GM13977 (cell line): ENCODE measurements at places on chromosomes 6 and 20.
A peak's percentile ranks its signal among the peaks of the same experiment; 100 is the strongest.

DNA sequence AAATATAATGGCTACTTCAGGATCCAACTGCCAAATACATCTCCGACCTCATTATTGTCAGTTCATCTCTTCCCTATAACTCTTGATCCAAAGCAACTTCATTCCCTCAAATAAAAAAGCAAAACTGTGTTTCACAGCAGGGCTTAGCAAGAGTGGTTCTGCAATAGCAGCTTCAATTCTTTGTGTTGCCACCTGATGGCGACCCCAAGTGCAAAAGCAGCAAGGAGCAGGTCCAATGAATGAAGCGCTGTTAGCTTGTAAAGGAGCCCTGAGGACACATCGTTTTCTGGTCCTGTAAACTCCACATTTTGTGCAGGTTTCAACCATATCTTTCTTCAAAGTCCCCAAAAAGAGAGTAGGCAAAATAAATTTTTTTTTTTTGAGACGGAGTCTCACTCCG is 19.6 kb downstream of the RTN4IP1 start:
- DNase-seq: no peak

- no peak for DNase-seq
Measured at GRCh38 chr6:117512987-117513573, 30.6 kb downstream of the DCBLD1 start.

GRCh38 chr20:5070570-5070969 is 49.2 kb downstream of the PCNA start:
- DNase-seq: no peak

- no peak for DNase-seq
Measured at GRCh38 chr6:37047346-37047688, 41.9 kb downstream of the FGD2 start.

DNA sequence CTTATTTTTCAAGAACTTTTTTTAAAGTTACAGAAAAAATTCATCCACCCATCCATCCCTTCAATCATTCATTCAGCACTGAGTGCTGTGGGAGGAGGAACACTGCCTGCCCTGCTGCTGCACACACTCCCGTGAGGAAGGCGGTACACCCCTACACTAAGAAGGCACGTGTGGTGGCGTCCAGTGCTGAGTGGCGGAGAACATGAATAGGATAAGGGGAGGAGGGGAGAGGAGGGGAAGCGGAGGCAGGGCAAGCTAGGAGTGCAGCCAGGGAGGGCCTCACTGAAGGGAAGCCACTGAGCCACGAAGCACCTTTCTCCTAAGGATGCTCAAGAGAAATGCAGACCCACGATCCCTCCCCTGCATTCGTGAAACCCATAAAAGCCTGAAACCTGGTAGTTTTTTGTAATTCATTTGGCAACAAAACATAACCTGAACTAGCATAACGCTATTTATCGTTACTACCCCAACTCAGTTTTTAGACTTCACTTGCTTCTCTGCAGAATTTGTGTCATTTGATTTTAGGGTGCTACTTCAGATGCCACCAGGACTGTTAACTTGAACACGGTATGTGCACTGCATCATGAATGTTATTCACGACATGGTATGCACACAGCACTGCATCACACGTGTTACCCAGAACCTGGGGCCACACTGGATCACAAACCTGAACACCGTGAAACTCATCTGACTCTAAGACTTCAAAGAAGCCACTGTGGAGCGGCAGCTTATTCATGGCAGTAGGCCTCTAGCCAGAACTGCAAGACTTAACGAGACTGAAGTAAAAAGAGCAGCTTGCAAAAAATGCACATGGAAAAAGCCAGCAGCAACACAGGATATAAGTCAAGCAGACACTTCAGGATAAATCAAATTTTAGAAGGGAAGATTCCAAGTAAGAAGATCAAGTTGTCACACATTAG is 3.5 kb downstream of the RNASET2 start:
- no peak for DNase-seq

GRCh38 chr6:113968472-113968871 is 2.5 kb downstream of the HDAC2 start:
- no peak for DNase-seq

DNA sequence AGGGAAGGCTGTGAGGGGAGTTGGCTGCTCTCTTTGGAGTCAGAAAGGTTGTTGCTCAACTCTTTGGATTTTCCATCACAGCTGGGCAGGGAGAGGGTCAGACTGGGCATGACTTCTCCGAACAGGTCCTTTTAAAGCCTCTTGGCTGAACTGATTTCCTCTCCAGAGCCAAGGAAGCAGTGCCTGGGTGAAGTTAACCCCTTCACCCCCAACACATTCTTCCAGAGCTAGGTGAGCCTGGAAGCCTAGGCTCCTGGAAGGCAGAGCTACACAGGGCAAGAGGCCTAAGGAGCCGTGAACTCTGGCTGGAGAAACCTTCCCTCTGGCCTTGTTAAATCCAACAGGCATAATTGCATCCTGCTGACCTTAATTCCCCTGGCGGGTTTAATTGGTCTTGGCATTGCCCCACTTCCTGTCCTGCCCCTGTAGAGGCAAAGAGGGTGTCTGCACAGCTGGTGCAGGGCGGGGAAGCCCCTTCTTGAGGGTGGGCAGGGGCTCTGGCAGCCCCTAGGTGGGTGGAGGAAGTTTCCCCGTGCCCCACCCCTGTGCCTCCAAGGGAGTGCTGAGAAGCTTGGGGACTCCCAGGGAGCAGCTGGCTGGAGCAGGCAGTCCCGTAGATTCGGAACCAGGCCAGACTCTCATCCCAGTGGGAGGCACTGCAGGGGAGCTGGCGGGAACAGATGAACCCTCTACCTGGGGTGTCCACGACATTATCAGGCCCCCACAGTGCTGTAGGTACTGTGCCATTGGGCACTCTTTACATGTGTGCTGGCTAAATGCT is 3.6 kb upstream of the MYLK2 start:
- DNase-seq: no peak

DNA sequence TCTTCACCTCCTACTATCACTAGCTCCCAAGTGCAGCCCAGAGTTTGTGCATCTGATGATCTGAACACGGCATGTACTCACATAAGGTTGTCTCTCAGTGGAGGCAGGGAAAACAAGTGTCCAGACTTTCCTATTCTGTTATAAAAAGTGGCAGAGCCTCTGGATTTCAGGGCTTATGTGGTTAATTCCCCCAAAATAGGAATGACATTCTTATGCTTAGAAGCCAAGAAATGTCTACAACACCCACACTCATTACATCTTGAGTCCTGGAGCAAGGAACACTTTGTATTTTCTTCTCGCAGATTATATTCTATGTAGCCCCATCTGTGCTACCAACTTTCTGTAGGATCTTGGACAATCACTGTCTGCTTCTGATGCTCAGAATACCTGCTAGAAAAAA is 13.5 kb upstream of the SEMG1 start:
- no peak for DNase-seq

DNA sequence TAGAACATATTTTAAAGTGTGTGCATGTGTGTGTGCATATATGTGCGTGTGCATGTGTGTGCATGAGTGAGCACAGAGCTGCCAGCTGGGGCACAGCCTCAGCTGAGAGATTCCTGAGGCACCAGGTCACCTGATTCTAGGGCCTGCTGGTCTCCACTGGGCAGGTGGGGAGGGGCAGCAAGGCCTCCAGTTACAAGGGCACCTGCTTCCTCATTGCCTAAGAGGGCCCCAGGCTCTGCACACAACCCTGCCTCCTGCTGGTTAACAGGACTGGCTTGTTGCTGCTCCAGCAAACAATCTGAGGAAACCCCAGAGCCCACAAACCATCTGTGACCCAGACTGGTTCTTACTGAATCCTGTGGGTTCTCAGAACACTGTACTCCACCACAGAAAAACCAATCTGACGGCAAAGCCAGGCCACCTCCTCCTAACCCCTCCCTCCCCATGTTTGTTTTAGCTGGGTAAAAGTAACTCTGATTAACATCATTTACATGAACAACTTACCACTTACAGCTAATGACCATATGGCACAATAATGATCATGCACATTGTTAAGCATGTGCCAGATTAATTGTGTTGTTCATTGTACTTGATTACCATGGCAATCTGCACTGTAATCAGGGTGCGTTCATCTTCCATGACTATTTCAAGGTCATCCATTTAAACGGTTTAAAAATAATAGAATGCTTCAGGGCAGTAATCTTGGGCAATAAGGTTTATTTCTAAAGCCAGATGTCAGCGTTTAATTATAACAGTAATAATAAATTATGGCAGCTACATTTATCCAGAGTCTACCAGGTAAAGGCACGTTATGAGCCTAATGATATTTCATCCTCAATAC is 23.1 kb upstream of the UBE2J1 start:
- peak; percentile 26 for DNase-seq

GRCh38 chr6:125584468-125584939 is 164.9 kb upstream of the HEY2 start:
- DNase-seq: no peak

- no peak for DNase-seq
Measured at GRCh38 chr20:37989601-37990295, 43.5 kb downstream of the TTI1 start.

GRCh38 chr20:31820228-31820627 is 1.1 kb downstream of the MYLK2 start:
- DNase-seq: no peak

DNA sequence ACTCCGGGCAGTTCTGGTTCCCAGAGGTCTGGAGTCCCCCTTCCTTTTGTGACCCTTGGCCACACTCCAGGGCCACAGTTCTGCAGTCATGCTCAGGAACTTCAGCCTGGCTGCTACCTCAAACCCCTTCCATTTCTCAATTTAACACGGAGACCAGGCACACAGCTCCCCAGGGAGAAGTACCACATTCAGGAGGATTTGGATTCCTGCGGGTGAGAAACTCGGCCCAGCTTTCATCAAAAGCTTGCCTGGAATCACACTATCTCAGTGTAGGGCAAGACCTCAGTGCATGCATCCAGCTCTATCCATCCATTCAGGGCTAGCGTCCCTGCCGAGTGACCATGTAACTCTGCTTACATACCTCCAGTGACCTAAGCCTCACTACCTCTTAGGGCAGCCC is 16.8 kb upstream of the IP6K3 start:
- no peak for DNase-seq

DNA sequence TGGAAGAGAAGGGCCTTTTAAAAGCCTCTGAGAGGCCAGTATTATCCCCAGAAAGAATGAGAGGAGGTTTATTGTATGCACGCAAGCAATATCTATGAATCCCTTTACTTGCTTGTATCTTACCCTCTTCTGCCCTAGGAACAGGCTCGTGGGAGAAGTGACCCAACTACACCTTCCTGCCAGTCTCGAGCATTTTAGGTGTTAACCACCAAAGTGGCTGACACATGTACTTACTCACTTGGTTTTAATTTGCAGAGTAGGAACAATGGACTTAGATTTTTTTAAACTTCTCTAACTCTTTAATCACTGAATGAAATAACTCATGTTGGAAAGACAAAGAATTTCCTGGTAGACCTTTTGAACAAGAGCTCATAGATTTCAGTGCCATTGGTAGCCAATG is 296.9 kb downstream of the PLCB1 start:
- DNase-seq: no peak

GRCh38 chr20:22775671-22776139 is 191.3 kb upstream of the FOXA2 start:
- DNase-seq: no peak

DNA sequence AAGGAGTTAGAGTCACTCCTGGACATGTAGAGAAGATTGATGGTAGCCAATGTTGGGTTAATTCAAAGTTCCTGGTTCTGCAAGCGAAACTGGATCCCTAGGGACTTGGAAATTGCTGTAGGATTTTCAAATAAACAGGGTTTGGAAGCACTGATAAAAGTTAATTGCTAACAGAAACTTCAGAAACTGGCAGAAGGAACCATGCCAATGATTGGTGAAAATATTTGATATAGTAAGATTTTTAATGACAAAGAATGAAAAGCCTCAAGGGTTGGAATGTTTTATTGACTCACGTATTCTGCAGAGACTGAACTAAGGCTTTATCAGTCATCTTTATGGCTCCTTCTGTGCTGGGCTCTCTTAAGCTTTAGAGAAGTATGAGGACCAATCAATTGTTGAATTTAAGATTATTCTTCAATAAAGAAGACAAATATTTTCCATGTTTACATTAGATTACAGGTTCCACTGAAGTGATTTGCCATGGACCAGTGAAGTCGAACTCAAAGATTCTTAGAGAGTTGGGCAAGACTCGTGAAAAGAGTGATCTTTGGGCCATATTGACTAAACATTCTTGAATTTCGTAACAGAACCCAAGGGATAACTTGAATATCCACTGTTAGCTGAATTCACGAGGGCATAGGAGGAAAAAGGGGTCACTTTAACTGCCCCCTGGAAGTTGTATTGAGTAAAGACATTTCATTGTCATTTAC is 371.4 kb downstream of the HDGFL1 start:
- DNase-seq: no peak

DNA sequence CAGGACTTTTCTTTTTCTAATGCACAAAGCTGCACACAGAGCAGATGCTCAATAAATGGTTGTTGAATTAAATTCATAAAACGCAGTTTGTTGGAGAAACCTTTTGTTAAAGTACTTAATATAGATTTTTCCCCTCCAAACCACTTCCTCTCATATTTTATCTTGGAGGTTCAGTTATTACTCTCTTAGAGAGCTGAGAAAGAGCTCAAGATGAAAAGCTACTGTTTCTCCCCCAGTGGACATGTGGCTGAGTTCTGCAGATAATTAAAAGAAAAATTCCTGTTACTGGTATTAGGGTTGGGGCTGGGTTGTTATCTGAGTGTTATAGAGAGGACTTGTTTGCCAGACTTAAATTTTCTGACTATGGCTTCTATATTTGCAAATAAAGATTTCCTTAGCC is 294.0 kb downstream of the TBC1D7 start:
- no peak for DNase-seq

- DNase-seq: no peak
Measured at GRCh38 chr6:111620169-111620568, 14.5 kb upstream of the TRAF3IP2 start.

- DNase-seq: no peak
Measured at GRCh38 chr6:54111341-54112045, at the start of gene MLIP. Gene MLIP (plus strand): TSS chr6:54111443. CDS start chr6:54111480, 37 bp downstream.

DNA sequence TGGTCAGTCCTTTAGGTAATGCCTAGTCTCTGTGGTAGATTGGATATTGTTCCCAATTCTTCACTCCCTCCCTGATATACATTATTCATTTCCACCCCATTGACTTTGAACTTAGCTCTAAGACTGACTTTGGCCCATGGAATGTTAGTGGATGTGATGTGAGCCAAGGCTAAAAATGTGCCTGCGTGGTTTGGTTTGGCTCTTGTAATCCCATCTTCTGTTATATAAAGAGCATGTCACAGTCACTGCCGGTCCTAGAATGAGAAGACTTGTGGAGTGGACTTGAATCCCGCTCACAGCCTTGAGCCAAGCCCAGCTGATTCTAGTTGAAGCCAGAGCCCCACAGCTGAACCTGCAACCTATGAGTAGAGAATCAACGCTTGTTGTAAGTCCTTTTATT is 23.6 kb upstream of the DNAAF9 start:
- DNase-seq: no peak

DNA sequence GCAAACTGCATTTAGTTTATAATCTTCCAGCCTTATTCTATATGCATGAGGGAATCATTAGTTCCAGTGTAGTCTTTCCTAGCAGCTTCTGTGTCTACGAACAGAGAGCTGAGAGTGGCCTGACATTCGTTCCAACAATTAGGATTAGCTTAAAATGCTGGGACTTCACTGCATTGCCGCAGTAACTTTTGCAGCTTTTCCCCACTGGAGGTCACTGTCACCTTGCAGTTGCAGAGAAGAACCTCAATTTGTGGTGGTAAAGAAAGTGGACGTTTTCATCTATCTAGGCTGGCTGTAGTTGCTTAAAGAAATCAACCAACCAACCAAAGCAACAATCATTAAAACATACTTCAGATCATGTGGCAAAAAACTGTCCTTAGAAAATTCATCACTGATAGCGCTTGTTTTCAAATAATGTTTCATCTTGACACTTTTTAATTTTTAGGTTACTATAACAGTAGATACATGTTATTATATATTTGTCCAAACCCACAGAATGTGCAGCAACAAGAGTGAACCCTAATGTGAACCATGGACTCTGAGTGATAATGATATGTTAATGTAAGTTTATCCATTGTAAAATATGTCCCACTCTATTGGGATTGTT is 12.2 kb downstream of the MYLK4 start:
- peak; percentile 56 for DNase-seq
